Common myeloid progenitor, CD34-positive (primary cell): ENCODE measurements at places on chromosomes 4 and X.

DNA sequence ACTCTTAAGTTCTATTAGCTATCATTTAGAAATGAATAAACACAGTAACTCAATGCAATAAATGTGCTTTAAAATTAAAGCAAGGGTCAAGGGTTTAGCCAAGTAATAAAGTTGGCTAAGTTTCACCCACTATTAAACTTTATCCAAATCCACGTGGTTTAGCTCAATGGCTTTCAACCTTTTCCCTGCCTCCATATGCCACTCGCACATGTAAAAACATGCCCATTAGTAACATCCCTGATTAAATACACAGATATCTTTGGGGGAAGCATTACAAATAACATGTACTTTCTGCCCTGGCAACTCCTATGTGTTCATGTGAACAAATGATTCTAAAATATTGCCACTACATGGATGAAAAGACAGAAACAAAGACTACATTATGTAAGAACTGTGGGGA, 130.8 kb downstream of the ZAR1 start:
- no peak for DNase-seq

DNA sequence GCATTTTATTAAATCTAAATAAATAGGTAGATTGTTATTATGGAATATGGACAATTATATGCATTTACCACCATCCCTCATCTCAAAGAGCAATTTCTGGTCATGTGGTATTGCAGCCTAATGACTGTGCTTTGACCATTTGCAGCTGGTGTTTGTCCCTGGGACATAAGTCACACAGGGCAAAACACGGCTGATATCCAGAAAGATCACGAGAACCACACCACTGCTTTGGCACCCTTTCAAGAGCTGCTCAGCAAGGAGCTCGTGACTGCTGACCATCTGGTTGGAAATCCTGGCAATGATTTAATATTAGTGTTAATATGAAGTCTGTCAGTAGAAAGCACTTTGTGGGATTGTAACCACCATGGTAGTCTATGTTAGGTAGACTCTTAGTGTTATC, 545.0 kb downstream of the GBA3 start:
- DNase-seq = no peak

- DNase-seq = no peak
Measured at GRCh38 chr4:169412046-169412445, 141.3 kb upstream of the SH3RF1 start.

- DNase-seq = no peak
Measured at GRCh38 chrX:45261005-45261404, 60.3 kb upstream of the DIPK2B start.

GRCh38 chr4:156790866-156791265, 180.7 kb downstream of the PDGFC start:
- no peak for DNase-seq

- DNase-seq = no peak
Measured at GRCh38 chr4:151205722-151206121, 71.2 kb upstream of the PRSS48 start.

GRCh38 chrX:1884446-1884845, 269.6 kb downstream of the ASMT start:
- no peak for DNase-seq

DNA sequence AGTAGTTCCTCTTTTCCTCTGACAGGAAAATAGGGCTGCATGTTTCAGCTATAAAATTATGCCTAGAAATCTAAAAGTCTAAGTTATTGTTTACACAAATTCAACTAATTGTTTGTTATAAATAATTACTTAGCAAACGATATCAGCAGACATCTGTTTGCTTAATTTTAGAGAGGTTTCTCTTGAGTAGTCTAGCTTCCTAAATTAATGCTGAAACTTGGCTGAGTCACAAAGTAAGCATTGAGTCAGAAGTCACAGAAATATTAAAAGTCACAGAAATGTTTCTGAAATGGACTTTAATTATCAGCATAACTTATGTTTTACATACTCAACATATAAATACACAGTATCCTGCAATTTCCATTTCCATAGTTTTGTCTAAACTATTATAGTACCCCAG, 1044.0 kb downstream of the CCSER1 start:
- no peak for DNase-seq

- DNase-seq = no peak
Measured at GRCh38 chr4:158836002-158836369, 67.2 kb downstream of the FNIP2 start.

- DNase-seq = no peak
Measured at GRCh38 chrX:67346667-67347066, 197.2 kb upstream of the AR start.
